ENCODE measurements at places on chromosomes 12 and 14. TPM values are rescaled to one million over a fixed set of nuclear protein-coding genes. Genes with fewer than 3 reads are reported as not detected.

DNA sequence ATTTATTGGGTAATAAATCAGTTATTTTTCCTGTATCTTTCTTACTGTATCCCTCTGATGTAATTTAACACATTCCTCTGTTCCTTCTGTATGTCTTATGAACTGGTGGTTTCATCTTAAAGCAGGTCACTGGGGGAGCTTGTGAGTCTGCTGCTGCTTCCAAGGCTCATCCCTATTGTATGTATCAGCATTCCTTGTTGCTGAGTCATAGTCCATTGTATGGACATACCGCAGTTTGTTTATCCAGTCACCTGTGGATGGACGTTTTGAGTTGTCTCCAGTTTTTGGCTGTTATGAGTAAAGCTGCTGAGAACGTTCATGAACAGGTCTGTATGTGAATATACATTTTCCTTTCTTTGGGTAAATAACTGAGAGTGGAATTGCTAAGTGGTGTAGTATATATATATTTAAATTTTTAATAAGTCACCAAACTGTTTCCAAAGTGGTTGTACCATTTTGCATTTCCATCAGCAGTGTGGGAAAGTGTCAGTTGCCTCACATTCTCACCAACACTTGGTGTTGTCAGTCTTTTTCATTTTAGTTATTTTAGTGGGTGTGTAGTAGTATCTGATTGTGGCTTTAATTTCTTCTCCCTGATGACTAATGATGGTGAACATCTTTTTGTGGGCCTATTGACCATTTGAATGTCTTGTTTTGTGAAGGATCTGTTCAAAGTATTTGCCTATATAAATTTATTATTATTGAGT, 82.7 kb downstream of the BEGAIN start:
- no peak for DNase-seq

- no peak for DNase-seq
Observed at GRCh38 chr14:60166142-60166541, 944 bp upstream of the DHRS7 start.

- DNase-seq, result no peak
Observed at GRCh38 chr12:88509851-88510250, 70.4 kb downstream of the KITLG start.

DNA sequence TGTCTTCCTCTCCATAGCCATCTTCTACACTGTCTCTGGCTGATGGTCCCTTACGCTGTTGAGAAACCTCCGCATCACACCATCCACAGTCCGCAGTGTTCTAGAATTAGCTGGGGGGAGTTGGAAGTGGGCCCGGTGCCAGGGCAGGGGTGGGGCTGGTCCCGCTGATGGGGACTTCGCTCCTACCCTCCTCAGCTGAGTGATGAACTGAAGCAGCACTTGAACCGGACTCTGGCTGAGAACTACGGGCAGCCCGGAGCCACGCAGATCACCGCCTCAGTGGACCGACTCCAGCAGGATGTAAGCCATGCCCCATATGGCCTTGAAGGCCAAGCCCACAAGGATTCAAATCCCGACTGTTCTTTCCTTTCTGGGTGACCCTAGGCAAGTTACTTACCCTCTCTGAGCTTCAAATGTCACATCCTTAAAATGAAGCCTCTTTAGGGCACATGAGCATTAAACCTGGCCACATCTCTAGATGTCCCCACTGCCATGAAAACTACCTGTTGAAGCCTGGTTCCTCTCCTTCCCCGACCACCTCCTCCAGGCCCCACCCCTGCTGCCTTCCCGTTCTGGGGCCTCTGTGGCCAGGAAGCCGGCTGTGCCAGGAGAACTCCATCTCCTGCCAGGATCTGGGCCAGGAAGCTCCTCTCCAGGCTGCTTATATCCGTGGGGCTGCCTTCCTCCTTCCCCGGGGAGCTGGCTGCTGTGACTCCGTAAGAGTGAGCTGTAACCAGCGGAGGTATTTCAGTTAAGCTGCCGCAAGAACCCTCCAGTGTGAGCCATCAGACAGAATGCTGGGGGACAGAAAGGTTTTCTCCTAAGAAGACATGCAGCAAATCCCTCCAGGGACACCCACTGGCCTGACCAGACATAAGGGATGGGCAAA, 53.1 kb downstream of the TSPAN11 start:
- DNase-seq, result no peak

DNA sequence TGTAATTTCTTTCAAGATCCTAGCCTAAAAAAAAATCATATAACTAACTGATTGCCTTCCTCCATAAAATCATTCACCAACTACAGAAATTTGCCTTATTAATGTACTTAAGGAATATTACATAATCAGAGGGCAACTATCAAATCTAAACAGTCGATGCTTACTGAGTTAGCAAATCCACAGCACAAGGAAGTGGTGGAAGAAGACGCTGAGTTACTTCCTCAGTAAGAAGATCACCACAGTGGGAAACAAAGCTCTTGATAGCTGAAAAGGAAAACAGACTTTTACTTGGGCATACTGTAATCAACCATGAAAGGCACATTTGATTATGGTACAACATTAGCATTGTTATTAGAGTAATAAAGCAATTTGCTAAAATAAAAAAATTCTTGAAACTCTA, 48.7 kb downstream of the HEATR5A start:
- DNase-seq, result no peak

DNA sequence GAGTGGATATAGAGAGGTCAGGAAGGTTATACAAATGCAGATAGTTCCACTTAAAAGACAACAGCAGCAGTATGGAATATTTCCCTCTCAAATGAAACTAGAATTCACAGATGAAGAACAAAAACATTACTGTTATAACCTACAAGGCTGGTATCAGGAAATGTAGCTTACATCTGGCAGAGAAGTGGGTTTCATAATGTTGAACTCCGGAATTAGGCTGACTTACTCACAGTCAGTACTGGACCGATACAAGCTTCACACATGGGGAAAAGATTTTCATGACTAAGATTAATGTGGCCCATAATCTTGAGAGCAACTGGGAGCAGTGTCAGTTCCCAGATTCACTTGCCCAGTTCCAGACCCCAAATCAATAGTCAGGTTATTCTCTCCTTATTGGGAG, 353.9 kb downstream of the DUSP6 start:
- DNase-seq, result no peak

Gene TSHR
- 0.41 TPM for total RNA-seq

Gene C14orf93
- 4.5 TPM for total RNA-seq

Gene SLC17A8
- 11.0 TPM for total RNA-seq
